ENCODE measurements at places on chromosomes 5 and 9.

DNA sequence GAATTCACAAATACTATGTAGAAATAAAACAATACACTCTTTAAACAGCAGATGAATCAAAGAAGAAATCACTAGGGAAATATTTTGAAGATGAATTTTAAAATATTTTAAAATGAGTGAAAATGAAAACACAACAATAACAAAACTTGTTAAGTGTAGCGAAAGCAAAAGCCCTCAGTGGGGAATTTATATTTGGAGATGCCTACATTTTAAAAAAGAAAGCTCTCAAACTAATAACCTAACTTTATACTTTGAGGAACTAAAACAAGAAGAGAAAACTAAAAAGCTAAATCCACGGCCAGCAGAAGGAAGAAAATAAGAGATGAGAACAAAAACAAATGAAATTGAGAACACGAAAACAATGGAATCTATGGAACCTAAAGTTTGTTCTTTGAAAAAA, 22.7 kb downstream of the SPDL1 start:
- DNase-seq: no peak

DNA sequence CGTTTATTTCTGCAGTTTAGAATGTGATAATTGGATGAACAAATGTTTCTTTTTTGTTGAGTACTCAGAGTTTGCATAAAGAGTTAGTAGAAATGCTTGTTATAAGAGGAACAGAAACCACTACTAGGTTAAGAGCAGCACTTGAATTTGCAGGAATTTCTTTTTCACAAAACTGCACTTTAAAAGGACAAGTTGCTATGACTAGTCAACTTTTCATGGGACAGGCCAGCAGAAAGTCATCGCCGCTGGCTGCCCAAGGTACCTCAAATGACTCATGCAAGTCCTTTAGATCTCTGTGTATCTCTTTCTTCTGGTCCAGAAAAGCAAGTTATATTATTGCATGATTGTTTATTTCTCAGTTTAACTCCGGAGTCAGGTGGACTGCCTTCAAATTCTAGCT, 97.3 kb upstream of the HMHB1 start:
- no peak for DNase-seq

DNA sequence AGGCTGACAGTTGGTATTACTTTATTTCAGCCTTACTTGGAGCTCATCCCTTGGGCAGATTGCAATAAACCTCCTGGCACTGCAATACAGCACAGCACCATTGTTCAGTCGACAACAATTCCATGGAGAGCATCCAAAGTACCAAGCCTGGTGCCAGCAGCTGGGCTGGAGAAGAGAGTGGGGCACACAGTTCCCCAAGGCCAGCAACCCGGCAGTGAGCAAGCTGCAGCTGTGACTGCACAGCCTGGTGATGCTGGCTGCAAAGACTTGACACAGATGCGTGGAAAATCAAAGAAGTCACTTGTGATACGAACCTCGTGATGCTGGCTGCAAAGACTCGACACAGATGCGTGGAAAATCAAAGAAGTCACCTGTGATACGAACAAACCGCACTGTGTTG, 125.4 kb downstream of the ATPSCKMT start:
- DNase-seq: no peak

DNA sequence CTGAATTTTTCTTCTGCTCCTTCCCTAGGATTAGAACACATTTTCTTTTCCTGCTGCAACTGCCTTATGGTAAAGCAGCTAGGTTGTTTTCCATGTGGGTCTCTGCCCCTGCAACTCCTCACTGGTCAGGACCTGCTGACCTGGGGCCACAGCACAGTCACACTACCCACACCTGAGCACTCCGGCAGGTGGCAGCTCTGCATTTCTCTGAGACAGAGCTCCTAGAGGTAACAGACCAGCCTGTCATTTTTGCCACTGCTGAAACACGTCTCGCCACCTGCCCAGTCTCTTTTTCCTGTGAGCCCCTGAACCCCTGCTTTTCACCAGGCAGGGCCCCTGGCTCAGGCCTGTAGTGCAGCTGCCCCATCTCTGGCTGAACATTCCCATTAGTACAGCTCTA, 609.6 kb downstream of the HINT1 start:
- DNase-seq: no peak

- DNase-seq: no peak
Measured at GRCh38 chr5:14503017-14503680, 78.4 kb upstream of the OTULINL start.

DNA sequence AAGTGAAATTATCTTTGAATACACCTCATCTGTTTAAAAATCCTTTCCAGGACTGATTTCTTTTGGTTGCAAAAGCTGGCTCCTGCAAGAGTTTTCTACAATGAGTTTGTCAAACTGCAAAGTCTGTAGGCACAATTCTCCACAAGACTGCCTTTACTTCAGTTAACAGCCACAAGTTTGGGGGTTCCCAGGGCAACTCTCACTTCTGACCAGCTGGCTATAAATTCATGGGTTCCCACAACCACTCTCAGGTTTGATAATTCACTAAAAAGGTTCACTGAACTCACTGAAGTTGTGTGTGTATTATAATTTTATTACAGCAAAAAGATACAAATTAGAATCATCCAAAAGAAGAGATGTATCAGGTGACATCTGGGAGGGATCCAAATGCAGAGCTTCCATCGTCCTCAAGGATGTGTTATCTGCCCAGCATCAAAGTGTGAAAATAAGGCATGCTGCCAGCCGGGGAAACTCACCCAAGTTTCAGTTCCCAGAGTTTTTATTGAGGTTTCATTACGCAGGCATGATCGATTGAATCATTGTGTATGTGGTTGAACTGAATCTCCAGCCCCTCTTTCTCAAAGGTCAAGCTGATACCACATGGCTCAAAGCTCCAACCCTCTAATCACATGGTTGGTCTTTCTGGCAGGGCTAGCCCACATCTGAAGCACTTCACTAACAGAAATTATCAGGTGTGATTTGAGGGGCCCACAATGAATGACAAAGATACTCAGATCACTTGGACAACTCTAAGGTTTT, 19.0 kb upstream of the PSIP1 start:
- no peak for DNase-seq

DNA sequence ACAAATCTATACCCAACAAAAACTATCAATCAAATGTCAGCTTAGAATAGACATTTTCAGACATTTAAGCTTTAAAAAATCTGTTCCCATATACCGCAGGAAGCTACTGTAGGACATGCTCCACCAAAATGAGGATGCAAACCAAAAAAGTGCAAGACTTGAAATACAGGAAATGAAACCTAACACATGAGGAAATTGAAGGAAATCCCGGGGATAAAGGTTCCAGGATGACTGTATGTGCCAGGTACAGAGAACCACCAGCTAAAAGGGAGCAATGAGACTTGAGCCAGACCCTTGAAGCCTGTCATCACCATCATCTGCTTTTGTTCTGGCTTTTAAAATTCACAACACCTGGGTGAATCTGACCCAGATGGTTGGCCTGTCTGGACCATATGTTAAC, 21.4 kb downstream of the DIAPH1 start:
- no peak for DNase-seq

DNA sequence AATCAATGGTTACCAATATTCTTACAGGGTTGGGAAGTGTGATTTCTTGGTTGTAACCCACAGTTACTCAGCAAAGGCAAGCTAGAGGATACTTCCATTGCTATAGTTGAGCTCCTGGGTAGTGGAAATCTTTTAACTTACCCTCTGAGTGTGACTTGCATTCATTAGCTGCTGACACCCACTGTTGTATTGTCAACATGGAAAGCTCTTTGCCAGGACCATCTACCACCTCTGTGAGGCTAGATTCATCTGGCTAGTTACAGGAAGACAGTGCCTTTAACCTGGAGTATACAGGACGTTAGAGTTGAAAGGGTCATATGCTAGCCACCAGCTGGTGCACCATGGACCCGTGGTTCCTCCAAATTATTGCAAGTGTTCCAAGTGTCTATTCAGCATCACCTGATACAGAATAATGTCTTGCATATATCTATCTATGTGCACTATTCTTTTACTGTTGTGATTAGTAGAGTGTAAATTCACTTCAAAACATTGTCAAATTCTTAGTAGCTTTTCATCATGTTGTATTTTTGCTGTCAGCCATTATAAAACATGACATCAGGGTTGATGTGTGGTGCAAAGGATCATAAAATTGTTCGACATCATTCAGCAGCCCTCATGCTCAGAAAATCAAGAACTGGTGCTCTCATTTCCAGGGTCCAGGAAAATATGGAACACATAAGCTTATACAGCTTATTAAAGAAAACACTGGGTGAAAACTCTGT, 239.0 kb downstream of the PJA2 start:
- no peak for DNase-seq

GRCh38 chr5:21834863-21835262, 1018.3 kb downstream of the CDH12 start:
- no peak for DNase-seq

- no peak for DNase-seq
Measured at GRCh38 chr9:16986556-16986955, 116.1 kb upstream of the BNC2 start.

- no peak for DNase-seq
Measured at GRCh38 chr9:91847581-91848091, 102.4 kb downstream of the ROR2 start.

DNA sequence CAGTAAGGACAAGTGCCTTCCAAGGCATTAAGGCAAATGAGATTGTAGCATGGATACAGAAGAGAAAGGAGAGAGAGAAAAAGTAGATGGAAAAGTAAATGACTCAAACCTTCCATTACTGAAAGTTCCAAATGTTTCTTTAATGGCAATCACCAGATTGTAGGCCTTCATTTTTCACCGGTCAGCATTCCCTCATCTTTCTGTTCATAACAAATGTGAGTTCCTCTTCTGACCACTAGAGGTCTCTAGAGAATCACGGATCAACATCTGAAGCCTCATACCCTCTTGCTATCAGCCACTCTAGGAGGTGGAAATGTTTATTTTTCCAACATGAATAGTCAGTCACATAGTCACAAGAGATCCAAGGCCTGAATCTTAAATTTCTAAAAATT, 73.6 kb upstream of the RPS23 start:
- no peak for DNase-seq

- DNase-seq: no peak
Measured at GRCh38 chr9:89522959-89523285, 25.0 kb upstream of the SEMA4D start.

DNA sequence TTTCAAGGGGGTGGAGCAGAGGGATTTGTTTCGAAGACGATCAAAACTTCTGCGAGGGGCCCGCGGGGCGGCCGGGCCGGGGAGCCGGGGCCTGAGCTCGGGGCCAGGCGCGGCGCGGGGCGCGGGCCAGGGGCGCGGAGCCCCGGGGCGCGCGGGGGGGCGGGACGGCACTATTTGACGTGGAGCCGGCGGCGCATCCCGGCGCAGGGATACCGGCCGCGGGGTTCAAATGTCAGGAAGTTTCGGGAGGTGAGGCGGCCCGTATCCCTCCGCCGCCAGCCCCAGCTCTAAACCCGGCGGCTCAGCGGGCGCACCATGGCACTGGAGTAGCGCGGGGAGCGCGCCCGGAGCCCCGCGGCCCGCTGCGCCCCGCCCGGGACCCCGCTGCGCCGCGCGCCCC, at the start of gene LMX1B:
TSS of gene LMX1B (plus strand) at position 278 of the 400 bp plus-strand sequence. CDS start 522 bp downstream, outside the sequence.
- peak; percentile 61 for DNase-seq

DNA sequence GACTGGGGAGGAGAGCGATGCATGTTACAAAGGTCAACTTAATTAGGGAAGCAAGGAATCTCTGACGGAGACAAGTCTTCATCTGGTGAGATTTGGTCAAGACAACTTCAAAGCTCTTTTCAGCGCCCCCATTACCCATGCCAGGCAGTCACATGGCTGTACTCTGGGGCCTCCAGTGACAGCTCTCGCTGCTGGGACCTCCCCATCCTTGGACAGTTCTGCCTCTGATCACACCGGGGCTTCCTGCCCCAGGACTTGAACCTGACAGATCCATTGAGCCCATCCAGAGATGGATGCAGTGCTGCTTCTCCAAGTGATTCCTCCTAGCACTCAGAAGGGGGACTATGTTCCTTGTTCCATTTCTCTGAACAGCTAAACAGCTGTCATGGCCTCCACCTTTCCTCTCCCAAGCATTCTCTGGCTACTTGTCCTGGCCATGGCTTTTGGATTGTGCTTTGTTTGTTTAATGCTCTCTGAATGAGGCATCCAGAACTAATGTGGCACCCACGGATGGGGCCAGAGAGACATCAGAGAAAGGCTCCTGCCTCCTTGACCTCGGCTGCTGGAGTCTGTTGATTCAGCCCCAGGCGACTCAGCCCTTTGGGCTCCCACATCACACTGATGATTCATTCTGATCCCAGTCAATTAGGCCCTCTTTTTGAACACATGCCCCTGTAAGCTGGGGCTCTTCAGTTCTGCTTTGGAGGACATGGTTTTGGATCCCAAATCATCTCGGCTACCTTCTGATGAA, 122.1 kb upstream of the ADAMTS16 start:
- DNase-seq: no peak

DNA sequence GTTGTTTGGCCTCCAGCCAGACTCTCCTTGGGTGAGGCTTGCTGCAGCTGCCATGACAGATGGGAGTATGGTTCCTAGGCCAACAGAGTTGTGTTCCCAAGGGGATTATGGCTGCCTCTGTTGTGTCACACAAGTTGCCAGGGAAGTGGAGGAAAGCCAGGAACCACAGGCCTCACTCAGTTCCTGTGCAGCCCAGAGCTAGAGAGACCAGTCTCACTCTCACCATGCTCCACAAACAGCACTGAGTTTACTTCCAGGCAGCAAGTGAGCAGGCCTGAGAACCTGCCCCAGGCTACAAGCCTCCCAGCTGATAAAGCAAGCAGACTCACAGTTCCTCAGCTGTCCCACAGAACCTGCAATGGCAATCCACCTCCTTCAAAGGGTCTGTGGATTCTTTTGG, 273.6 kb upstream of the TAS2R1 start:
- no peak for DNase-seq

GRCh38 chr5:2991884-2992283, 240.4 kb upstream of the IRX2 start:
- no peak for DNase-seq

GRCh38 chr5:33576726-33577590, 136.2 kb downstream of the TARS1 start:
- peak; percentile 23 for DNase-seq

DNA sequence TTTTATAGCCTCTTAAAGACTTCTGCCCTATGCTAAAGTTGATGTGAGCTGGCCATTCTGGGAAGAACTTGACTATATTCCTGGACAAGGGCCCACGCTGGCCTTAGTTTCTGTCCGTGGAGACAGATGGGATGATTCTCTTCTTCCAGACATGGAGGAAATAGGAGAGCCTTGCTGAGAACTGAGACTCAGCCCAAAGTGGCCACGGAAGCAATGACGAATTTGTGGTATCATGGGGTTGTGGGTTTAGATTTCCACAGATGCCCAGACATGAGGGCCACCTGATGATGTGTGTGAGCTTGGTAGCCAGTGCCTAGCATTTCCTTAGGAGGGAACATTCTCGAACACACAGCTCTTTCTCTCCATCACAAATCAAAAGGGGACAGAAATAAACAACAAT, 309.1 kb downstream of the NSG2 start:
- DNase-seq: no peak

All from heart left ventricle (tissue), 16 donors.